Endothelial cell of umbilical vein (primary cell): ENCODE measurements at places on chromosomes 7 and 10. TPM values are rescaled to one million over a fixed set of nuclear protein-coding genes. Genes with fewer than 3 reads are reported as not detected.

Gene SERPINE1
- 2,296 and 2,645 TPM in 2 replicates for total RNA-seq

Gene OR9A2
- total RNA-seq: not detected in 2 replicates

Gene WASHC2C
- total RNA-seq: 43.3 and 48.6 TPM in 2 replicates

Gene AKR1D1
- total RNA-seq: not detected in 2 replicates

Gene PIP
- not detected in 2 replicates for total RNA-seq

Gene GNAT3
- total RNA-seq: not detected in 2 replicates

Gene COL13A1
- 26.7 and 47.5 TPM in 2 replicates for total RNA-seq

Gene THAP5
- total RNA-seq: 14.1 and 17.0 TPM in 2 replicates

Gene PILRB
- total RNA-seq: 36.5 and 42.5 TPM in 2 replicates

Gene CYP3A4
- not detected in 2 replicates for total RNA-seq

Gene C10orf53
- not detected in 2 replicates for total RNA-seq

Gene ETV1
- 16.6 and 18.7 TPM in 2 replicates for total RNA-seq

Gene NPFFR1
- total RNA-seq: not detected in 2 replicates

Gene LIPF
- not detected in 2 replicates for total RNA-seq

Gene MPP7
- total RNA-seq: 0.73 and 1.0 TPM in 2 replicates

Gene HMX2
- not detected in 2 replicates for total RNA-seq

Gene PRRT4
- not detected in 2 replicates for total RNA-seq

Gene HOGA1
- 0.46 and 0.91 TPM in 2 replicates for total RNA-seq

Gene MUC3A
- total RNA-seq: not detected in 2 replicates

Gene CALHM3
- not detected in 2 replicates for total RNA-seq

Gene TMEM273
- 2.1 and 3.7 TPM in 2 replicates for total RNA-seq

Gene FGFR2
- total RNA-seq: not detected in 2 replicates

Gene PALD1
- 62.1 and 73.3 TPM in 2 replicates for total RNA-seq
